Ascending aorta (tissue), 2 donors: ENCODE measurements at places on chromosomes 13 and 19. TPM values are rescaled to one million over a fixed set of nuclear protein-coding genes. Genes with fewer than 3 reads are reported as not detected.
A peak's percentile ranks its signal among the peaks of the same experiment; 100 is the strongest.

The RDH8 gene
- total RNA-seq, result not detected

The CACNG8 gene
- total RNA-seq, result 0.32 TPM

The ZNF331 gene
- 34.5 TPM for total RNA-seq

DNA sequence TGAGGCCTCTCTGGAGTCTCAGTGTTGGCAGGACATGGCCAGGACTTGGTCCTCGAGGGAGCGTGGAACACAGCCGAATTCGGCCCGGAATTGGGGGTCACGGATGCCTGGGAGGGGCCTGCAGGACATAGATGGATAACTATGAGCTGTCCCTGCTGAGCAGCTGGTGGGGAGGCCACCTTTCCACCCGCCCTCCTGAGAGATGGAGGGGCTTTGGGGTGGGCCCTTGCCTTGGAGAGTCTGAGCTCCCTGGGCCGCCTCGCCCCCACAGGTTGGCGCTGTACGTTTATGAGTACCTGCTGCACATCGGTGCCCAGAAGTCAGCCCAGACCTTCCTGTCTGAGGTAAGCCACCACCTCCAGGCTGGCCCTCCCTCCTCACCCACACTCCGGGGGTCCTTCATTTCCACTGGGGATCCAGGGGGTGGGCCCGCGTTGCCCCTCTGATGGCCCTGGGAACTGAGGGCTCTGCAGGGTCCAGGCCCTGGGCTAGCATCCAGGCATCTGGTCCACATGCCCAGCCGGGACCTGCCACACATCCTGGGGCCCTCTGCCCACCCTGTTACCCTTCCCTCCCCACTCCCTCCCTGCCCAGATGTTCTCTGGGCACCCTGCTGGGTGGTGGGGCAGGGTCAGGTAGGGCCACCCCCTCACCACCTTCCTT is 8.0 kb downstream of the SSBP4 start:
- no peak for DNase-seq

The MRPL4 gene
- 72.9 TPM for total RNA-seq

GRCh38 chr13:40987606-40988280 is 31.4 kb downstream of the ELF1 start:
- no peak for DNase-seq

- DNase-seq, result peak; percentile 59
Measured at GRCh38 chr19:46383171-46383815, 30.1 kb downstream of the CCDC8 start.

DNA sequence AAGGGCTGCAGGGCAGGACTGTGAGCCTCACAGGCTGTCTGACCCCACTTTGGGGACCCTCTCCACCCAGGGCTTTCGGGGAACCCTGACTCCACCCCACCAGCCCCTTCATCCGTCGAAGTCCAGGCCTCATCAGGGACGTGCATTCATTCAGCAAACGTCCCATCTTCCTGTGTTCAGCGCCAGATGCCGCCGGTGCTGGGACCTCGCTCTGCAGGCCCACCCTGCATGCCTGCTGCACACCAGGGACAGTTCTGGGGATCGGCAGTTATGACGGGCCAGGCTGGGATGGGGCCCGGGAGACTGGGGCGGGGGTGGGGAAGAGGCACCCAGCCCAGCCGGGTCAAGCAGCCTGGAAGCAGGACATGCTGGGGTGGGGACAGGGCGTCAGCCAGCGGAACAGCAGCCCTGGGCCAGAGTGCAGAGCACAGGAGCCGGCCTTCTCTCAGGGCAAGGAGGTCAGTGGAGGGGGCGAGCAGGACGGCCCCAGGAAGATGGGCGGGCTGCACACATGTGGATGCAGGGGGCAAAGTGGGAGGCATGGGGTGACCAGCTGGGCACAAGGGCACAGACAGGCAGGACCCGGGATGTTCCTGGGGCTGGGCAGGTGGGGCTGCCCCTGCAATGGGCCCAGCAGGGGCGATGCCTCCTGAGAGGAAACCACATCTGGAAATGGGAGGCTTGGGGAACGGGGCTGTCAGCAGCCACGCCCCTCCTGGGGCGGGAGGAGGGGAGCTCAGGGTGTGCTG is 5.1 kb downstream of the GAMT start:
- DNase-seq, result no peak

DNA sequence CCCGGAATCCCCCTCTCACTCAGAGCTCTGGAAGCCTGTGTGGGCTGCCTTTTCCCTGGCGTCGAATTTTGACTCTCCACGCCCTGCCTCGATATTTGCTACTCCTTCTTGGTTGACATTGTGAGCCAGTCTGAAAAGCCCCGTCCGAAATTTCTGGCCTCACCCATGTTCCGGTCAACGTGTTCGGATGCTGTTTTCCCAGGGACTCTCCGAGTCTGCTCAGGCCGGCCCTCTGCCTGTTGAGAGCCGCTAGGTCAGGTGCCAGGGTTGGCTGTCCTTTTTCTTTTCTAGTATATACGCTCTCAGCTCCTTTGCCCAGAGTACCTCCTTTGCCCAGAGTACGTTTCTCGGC is 6.8 kb upstream of the DGKH start:
- DNase-seq, result no peak

The RETN gene
- total RNA-seq, result not detected

The TMEM238 gene
- total RNA-seq, result not detected

DNA sequence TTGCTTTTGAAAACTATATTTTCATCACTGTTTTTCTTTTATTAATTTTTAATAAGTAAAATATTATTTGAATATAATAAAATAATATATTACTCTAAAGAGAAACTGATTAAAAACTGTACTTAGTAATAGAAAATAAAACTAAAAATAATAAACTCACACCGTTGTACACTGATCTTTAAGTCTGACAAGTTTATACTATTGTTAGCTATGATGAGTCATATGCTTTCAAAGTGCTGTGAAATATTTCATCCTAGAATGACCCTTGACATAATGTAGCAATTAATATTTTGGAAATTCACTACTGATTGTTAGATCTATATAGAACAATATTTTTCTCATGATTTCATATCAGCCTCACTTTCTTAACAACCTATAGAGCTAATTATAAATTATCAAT is 1040.6 kb upstream of the SPRY2 start:
- no peak for DNase-seq

GRCh38 chr13:102355251-102355650 is 46.6 kb downstream of the FGF14 start:
- DNase-seq, result no peak

- DNase-seq, result no peak
Measured at GRCh38 chr13:82358284-82358683, 1524.0 kb downstream of the SLITRK1 start.

The KMT2B gene
- 25.5 TPM for total RNA-seq

DNA sequence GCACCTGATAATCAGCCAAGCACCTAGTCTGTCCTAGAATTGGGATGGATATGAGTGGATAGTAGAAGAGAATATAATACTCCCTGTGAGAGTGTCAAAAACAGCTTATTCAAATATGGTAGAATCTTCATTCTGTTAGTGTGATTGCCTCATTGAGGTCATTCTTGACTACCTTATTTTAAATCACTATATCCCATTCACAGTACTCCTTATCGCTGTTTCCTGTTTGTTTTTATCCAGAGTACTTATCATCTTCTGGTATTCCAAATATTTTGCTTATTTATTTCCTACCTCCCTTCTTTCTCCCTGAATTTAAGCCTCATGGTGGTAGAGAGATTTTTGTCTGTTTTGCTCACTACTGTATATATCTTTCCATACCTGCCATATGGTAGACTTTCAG is 9.9 kb downstream of the NDFIP2 start:
- DNase-seq, result no peak

The APC2 gene
- not detected for total RNA-seq

DNA sequence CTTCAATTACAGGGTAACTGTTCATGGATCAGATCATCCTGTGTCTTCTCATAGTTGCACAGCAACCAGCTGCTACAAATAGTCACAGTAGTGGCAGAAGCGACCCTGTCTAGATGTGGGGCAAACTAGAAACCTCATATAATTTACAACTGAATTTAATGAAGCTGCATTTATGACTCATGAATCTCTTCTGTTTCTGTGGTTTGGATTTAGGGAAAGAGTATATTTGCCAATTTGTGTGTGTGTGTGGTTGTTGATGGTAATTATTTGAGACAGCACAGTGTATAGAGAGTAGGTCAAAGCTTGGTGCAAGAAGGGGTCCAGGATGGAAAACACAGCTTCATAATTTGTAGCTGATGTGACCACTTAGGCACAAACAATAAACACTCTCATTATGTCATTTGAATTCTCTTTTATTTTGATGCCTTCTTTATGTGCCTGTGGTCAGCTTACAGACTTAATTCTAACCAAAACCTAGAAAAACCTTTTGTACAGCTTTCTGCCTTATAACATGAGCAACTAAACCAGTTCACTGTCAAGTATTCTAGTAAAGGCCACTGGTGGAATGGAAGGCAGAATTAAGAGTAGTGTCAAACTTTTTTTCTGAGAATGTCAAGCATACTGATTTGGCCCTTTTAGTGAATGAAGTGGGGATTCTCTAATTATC is 218.1 kb downstream of the TBC1D4 start:
- no peak for DNase-seq

DNA sequence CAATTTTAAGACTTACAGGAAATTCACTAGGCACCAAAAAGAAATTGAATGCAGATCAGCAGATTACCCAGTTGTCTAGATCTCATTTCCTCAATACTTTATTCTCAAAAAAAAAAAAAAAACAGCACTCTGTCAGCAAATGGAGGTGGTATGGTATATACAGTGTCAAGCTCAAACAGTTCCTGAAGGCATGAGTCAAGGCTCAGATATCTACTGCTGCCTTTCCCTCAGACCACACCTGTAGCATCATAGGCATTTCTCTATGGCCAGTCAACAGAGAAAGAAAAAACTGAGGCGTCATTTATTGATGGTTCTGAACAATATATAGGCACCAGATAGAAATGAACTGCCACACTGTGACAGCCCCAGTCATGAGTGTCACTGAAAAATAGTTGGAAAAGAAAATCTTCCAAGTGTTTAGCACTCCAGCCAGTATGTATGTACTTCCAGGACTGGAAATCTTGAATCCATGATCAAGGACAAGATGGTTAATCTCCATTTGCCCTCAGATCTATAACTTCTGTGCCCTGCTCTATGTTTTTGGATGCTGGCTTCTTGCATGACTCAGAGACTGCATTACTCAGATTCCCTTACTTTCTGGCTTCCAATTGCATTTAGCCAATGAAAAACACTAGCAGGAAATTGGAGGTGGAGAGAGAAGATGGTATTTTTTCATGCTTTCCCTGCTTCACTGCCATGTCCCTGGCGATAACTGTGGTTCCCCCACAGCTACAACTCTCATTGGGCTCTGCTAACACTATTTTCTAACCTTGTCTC is 8.4 kb upstream of the COG3 start:
- DNase-seq, result no peak

DNA sequence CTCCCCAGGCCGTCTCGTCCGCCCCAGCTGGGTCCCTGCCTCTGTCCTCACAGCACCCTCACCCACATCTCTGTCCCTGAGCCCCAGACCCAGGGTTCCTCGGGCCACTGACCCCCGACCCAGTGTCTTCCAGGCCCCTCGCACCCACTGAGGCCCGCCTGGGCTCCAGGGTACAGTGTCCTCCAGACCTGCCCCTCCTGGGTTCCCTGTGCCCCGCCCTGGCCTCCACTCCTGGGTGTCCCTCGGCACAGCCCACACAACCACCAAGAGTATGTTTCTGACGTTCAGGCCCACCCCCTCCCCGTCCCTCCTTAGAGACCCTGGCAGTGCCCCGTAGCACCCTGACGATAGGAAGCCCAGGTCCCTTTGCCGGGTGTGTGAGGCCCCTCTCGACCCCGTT is 22.6 kb upstream of the NCCRP1 start:
- DNase-seq, result no peak

GRCh38 chr13:32001154-32001768 is 30.3 kb upstream of the FRY start:
- DNase-seq, result no peak

- DNase-seq, result no peak
Measured at GRCh38 chr13:80171096-80171495, 169.8 kb downstream of the SPRY2 start.

The TMEM59L gene
- total RNA-seq, result not detected

The FUT3 gene
- not detected for total RNA-seq

DNA sequence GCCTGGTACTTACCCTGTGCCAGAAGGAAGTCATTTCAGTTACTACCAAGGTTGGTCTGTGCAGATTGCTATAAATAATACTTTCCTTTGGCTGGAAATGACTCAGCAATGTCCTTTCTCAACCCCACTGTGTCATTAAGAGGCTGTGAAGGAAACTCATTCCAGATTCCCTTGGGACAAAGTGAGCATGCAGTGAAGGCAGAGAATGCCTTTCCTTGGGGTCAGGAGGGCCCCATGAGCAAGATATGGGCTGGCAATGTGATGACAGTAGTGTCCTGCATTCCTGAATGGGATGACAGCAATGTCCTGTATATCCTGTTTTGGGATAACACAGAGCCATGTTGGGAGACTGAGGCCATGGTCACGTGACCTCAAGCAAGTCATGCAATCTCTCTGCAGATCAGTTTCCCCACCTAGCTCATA is 213.1 kb upstream of the TMTC4 start:
- DNase-seq, result no peak

- no peak for DNase-seq
Measured at GRCh38 chr19:9128171-9128570, 1.4 kb upstream of the OR7G3 start.

- DNase-seq, result no peak
Measured at GRCh38 chr13:50722440-50723125, 120.9 kb downstream of the DLEU7 start.

The SOX1 gene
- total RNA-seq, result not detected

GRCh38 chr19:42090672-42091071 is 14.7 kb downstream of the ZNF574 start:
- DNase-seq, result no peak

DNA sequence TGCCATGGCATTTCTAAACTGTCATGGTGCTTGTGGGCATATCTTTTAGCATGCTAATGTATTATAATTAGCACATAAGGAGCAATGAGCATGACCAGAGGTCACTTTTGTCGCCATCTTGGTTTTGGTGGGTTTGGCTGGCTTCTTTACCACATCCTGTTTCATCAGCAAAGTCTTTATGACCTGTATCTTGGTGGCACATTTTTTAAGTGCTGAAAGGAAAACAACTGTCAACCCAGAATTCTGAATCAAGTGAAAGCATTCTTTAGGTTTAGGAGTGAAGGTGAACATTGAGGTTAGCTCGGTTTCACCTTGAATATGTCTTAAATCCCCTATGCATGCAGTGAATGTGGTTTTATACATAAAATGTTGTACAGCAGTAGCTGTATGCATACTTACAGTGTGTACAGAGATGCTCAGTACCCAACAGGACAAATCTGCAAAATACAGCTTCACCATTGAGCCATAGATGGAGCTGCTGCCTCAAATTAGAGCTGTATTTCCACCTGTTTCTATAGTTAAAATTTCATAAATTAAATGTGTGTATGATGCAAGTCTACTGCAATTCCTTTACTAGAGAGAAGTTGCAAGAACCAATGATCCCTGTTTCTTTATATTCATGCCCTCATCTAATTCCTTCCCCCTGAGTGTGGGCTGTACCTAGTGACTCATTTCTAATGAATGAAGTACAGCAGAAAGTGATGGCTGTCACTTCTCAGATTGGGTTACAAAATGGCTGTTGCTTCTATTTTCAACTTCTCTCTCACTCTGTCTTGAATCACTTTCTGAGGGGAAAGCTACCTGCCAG is 25.2 kb upstream of the IGSF23 start:
- DNase-seq, result no peak

The OXGR1 gene
- total RNA-seq, result not detected

The TEX29 gene
- not detected for total RNA-seq

The DLL3 gene
- total RNA-seq, result not detected

The MYPOP gene
- total RNA-seq, result 1.6 TPM

The KLK4 gene
- total RNA-seq, result not detected
